GM04504 (cell line): ENCODE measurements at places on chromosomes 13 and 19.

- DNase-seq = no peak
Measured at GRCh38 chr19:7902796-7903243, 857 bp upstream of the MAP2K7 start.

DNA sequence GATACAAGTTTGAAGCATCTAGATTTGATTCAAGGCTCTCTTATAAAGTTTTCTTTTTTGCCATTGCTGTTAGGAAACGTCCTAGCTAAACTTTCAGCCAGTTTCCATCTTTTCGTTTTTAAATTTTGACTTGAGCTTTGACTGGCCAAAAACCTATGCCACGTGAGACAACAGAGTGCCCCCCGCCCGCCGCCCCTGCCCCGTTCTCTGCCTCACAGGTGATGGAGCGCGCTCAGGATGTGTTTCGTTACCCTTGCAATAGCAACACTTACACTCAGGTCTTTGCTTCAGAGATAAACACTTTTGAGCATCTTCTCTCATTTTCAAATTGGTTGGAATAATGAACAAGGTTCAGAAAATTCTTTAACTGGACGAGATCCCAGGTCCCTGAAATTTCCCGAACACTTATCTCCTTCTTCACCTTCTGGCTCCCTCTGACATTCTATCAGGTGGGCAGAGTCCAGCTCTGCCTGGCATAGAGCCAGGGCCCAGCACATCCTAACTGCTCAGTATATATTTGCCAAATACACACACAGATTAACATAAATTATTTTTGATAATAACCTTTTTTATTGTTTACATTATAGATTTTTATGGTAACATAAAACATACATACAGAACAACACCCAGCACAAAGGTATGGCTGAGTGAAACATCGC is 301.1 kb downstream of the IRS2 start:
- DNase-seq = no peak

DNA sequence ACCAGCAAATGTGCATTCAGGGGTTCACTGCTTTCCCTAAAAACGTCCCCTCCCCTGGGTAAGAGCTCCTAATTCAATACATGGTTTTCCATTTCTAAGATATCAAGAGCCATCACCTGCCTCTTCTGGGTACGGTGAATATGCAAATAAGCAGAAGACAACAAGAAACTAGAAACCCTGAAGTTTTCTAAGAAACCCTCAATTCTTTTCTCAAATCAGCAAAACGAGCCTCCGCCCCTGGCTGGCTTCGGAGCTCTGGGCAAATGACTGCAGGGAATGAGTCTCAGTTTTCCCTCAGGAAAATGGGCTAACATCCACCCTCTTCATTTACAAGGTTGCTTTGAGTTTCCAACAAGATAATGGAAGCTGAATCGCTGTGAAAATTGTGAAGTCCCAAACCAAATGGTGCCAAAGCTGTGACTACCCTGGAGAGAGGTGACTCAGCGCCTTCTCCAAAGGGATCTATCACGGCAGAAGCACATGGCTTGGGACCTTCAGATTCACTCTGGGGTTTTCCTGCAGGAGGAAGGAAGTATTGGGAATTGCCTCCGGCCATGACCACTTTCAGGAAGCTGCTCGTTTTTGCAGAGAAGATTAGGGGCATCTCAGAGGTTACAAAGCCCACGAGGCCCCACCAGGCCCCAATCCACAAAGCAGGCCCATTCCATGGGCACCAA is 26.6 kb downstream of the KLF2 start:
- DNase-seq = no peak

- no peak for DNase-seq
Measured at GRCh38 chr13:76803831-76804230, 82.4 kb downstream of the KCTD12 start.

GRCh38 chr19:6241056-6241455 is 38.7 kb downstream of the MLLT1 start:
- no peak for DNase-seq

GRCh38 chr19:41136636-41137455 is 22.6 kb downstream of the CYP2F1 start:
- no peak for DNase-seq

- no peak for DNase-seq
Measured at GRCh38 chr13:77431449-77431848, 104.1 kb upstream of the SCEL start.

GRCh38 chr19:45638930-45639729 is at the start of gene EML2:
Gene EML2, minus strand, starts transcription at chr19:45639397. Its CDS starts 21 bp downstream, at chr19:45639376.
- no peak for DNase-seq

- no peak for DNase-seq
Measured at GRCh38 chr19:35220315-35220921, 8.1 kb downstream of the FAM187B start.

GRCh38 chr13:73142071-73142470 is 83.3 kb downstream of the KLF5 start:
- DNase-seq = no peak

DNA sequence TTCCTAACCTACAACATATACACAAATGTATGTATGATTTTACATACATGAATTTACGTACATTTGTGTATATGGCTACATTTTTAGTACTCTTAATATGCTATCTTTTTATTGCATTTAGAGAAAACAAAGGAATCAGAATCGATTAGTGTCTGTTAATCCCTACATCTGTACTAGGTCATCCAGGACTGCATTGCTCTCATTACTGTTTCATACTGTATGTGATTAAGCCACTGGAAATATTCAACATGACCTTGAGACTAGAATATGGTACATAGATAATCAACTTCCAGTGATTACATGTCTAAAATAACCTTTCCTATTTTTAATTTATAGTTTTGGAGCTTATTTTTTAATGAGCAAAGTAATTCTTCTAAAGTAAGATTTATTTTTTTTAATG is 5.3 kb upstream of the MAB21L1 start:
- no peak for DNase-seq

GRCh38 chr13:113319371-113319770 is 22.3 kb downstream of the LAMP1 start:
- DNase-seq = no peak

DNA sequence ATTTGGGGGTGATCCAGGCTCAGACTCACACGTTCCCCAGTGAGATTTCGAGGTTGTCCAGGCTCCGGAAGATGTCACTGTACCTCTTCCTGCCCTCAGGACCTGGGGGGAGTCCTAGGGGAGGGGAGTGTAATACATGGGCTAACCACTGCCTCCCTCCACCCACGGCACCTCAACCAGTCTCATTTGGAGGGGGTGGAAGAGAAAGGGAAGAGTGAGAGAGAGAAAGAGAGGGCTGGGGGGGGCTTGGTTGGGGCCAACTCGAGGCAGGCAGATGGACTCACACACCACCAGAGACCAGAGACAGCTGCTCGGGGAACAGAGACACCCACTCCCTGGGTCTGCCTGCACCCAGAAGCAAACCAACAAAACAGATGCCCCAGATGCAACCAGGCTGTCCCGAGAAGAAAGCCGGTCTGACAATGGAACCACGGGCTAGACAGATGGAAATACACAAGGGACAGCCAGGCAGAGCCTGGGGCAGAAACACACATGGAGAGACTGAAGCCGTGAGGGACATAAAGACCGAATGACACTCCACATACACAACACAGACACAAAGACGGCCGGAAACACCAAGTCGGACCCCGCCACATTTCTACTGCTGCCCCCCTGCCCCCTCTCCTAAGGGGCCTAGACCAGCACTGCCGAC is 825 bp downstream of the GMIP start:
- DNase-seq = no peak

- DNase-seq = no peak
Measured at GRCh38 chr19:48230555-48231129, 25.1 kb downstream of the CARD8 start.

DNA sequence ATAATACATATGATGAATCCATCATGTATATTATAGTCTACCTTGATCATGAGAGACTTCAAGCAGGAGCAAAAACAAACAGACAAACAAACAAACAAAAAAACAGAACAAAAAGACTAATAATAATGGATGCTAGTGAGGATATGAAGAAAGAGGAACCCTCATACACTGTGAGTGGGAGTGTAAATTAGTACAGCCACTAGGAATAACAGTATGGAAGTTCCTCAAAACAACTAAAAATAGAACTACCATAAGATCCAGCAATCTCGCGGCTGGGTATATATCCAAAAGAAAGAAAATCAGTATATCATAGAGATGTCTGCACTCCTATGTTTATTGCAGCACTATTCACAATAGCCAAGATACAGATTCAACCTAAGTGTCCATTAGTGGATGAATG is 7.0 kb upstream of the DLEU7 start:
- no peak for DNase-seq

DNA sequence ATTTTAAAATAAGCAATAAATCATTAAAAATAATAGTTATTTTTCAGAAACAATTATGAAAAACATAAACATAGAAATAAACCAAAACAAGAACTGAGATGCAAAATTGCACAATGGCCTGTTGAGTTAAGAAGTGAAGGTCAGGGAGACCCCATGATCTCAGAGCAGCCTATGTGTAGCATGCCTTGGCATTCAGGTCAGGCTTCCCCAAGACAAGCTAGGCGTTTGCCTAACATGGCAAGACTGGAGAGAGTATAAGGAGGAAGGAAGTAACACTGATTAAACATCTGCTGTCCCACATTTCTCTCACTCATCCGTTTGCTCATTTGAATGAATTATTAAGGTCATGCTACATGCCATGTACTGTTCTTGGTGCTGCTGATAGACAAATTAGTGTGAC is 291.8 kb downstream of the TSHZ3 start:
- no peak for DNase-seq

GRCh38 chr19:31451686-31452330 is 102.6 kb upstream of the TSHZ3 start:
- no peak for DNase-seq

DNA sequence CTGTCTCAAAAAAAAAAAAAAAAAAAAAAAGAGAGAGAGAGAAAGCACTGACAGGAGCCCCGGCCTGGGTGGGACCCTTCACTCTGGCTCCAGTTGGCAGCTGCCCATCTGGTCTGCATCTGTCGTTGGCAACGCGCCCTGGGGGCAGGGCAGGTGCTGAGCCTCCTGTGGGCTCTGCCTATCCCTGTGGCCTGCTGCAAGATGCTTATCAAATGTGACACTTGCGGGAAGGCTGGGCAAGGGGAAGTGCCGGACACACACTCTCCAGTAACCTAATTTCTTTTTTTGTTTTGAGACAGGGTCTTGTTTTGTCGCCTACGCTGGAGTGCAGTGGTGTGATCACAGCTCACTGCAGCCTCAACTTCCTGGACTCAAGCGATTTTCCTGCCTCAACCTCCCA is 10.7 kb upstream of the KPTN start:
- DNase-seq = no peak

DNA sequence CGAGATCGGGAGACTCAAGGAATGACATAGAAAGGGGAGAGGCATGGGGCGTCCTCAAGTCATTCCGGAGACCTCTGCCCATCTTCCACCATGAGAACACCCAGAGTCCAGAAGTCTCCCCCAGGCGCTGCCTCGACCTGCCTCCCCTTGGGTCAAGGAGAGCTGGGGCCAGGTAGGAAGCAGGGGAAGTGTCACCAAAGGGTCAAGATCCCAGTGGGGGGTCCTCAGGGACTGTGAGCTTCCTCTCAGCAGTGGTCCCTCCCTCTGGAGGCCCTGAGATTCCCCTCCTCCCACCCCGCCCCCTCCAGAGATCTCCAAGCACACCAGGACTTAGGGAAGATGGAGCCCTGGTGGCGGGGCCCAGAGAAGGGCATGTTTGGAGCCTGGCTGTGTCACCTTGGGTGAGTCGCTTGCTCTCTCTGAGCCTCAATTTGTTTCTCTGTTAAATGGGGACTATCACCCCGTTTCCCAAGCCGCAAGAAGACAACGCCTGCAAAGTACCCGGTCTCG is 919 bp downstream of the DACT3 start:
- DNase-seq = no peak

GRCh38 chr19:57947419-57948134 is at the start of gene ZNF256:
Gene ZNF256, minus strand, starts transcription at chr19:57947706. Its CDS starts 232 bp downstream, at chr19:57947474.
- peak; percentile 92 for DNase-seq

DNA sequence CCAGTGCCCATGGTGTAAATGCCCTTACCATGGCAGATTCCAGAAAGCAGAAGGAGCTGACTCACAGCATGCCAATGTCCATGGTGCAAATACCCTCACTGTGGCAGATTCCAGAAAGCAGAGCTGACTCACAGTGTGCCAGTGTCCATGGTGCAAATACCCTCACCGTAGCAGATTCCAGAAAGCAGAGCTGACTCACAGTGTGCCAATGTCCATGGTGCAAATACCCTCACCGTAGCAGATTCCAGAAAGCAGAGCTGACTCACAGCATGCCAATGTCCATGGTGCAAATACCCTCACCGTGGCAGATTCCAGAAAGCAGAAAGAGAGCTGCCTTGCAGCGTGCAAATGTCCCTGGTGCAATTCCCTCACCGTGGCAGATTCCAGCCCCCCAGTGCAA is 163.8 kb upstream of the SOX1 start:
- DNase-seq = no peak

DNA sequence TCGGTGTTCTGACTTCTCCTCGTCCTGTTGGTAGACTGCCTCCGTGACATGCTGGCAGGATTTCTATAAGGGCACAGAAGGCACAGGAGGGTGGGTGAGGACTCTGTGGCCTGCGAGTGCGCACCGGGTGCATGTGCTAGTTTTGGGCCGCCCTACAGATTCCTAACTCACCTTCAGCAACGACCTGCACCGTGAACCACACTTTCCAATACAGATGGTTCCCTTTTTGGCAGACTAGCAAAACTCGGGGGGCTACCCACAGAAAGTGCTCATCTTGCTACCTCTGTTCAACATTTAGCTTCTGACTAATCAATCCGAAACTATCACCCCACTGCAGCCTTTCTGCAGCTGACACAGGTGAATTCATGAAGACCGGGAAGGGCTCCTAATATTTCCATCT is 14.1 kb upstream of the AMER2 start:
- DNase-seq = no peak

DNA sequence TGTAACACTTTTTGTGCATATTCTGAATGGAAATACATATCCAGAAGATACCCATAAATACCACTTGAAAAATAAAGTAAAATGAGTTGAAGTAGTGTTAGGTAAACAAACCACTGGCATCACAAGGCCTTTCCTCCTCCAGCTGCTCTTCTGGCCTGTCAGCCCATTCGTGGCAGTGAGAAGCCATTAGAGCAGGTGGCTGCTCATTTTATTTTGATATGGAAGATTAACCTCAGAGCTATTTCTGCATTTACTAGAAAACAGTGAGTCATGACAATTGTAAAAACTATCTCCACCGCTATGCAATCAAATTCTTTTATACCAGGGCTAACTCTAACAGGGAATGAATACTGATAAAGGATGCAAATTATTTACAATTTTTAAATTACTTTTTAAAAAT is 2898.1 kb downstream of the PCDH9 start:
- DNase-seq = no peak

DNA sequence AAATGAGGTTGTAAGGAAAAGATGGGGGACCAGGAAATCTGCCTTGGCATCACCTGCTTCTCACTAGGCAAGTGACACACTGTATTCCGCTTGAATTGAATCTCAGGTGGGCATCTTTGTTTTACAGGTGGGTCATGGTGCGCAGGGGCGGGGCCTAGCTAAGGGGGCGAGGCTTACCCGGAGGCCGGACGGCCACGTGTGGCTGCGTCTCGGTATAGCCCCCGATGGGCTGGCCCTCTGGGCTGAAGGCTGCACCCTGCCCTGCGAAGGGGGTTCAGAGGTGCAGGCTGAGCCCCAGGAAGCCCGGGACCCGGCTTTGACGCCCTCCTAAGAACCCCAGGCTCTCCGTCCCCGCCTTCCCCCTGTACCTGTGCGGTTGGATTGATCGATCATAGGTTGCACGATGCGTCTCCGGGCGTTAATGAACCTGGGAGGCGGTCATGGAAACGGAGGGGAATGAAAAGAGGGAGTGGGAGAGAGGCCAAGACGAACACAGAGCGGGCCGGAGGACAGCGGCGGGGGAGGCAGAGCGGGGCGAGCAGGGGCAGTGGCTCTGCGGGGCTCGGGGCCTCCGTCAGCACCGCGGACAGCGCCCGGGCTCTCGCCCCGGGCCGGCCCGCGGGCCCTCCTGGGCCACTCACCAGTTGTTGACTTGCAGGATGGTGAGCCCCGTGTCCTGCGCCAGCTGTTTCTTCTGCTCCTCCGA is 12.5 kb downstream of the MEIS3 start:
- DNase-seq = no peak
